ENCODE measurements at places on chromosomes 5 and 9. TPM values are rescaled to one million over a fixed set of nuclear protein-coding genes. Genes with fewer than 3 reads are reported as not detected.

Gene AFAP1L1
- 2.0 TPM for total RNA-seq

Gene CCL27
- not detected for total RNA-seq

Gene CTNNAL1
- total RNA-seq: 90.8 TPM

Gene ANKRD31
- 0.33 TPM for total RNA-seq

Gene HEMGN
- not detected for total RNA-seq

Gene SPATA31E1
- not detected for total RNA-seq

All from H4 (cell line).